Effector CD4-positive, alpha-beta T cell (primary cell): ENCODE measurements at places on chromosomes 11 and 22.
A peak's percentile ranks its signal among the peaks of the same experiment; 100 is the strongest.

DNA sequence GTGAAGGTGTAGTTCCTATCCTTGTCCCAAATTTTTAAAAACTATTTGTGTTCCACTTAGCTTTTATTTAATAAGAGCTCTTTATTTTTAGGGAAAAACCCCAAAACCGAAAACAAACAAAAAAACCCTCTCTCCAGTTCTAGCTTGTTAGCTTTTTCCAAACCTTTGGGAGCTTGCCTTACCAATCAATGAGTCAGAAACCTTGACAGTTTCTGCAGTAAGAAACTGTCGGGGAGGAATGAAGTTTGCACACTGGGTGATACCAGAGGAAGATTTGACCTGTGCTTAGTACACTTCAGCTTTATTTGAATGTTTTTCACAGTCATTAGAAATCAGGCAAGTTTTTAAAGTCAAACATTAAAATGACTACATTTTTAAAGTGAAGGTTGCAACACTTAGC, 105.0 kb downstream of the FAT3 start:
- DNase-seq, result no peak

GRCh38 chr22:47022075-47022473, 259.6 kb downstream of the TBC1D22A start:
- no peak for DNase-seq

- peak; percentile 47 for DNase-seq
Observed at GRCh38 chr22:31969789-31970489, 25.6 kb downstream of the YWHAH start.

- DNase-seq, result no peak
Observed at GRCh38 chr11:44424841-44425240, 114.9 kb upstream of the ALX4 start.

- DNase-seq, result no peak
Observed at GRCh38 chr11:67355794-67356386, 2.5 kb upstream of the POLD4 start.

- peak; percentile 37 for DNase-seq
Observed at GRCh38 chr11:61752117-61752924, at the start of gene MYRF. TSS of gene MYRF (plus strand) at chr11:61752636. CDS start at chr11:61752745, 109 bp downstream.

DNA sequence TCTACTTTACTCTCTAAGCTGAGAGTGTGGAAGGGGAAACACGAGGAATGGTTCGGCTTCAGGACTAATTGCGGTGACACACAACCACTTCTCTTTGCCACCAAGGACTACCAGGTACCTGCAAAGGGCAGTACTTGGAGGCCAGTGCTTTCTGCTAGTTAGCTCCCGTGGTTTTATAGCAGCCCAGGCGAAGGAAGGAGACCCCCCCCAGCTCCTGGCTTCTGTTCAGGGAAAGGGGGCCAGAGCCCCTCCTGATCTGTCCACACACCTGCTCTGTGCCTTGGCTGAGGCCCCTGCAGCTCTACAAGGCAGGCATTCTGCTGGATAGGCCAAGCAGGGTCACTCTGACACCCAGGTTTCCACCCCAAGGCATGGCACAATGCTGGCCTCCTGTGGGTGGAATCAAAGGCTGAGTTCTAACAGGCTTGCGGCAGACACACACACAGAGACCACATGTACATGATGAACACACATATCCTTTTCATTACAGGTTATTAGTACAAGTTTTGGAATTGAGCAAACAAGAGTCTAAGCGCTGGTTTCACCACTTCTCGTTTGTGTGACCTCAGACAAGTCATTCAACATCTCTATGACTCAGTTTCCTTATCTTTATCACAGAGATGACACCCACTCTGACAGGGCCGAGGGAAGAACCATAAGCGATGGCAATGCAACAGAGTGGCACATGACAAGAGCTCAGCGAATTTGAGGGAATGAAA, 7.5 kb downstream of the SERPIND1 start:
- no peak for DNase-seq

DNA sequence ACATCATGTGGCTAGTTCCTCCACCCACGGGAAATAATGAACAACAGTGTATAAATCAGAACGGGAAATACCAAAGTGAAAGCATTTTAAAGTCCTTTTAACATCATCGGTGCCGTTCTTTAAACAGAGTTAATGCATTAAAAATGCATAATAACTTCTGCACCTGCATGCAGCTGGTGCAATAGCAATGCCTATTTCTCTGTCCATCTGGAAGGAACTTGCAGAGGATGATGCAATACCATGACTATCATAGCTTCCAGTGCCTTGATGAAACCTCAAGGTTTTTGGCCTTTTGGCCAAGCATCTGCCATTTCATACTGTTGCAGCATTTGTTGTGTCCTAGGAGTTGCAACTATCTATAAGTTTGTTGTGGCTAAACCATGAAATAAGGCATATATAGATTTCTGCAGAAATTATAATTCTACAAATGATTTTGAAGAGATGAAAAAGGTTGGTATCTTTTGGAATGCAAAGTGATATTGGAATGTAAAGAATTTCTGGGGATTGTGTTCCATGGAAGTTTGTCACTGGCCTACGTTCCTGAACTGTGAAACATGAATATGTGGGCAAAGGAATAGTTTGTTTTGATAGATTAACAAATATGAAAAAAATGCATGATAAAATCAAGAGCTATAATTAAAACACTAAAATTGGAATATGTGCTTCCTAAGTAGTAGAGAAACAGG, 9.8 kb upstream of the EIF3F start:
- DNase-seq, result no peak

DNA sequence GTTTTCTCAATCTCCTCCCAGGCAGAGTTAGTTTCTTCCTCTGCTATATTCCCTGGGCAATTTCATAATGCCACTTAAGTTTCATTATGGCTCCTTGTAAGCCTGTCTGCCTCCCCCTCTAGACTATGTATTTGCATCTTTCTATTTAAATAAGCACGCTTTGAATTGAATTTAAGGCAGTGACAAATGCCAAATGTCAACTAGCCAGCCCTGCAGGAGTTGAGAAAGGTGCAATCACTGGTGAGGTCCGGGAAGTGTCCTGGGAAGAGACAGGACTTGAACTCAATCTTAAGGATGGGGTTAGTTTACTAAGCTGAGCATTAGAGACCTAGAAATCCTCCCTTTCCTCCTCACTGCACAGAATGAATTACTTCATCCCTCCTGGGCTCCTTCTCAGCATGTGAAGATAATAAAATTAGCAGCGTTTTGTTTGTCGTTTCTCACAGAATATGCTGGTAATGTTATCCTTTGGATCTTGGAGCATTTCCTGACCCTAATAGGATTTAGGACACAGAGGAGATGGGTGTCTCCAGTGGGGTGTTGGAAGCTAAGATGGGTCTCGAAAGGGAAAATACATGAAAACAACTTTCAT, 1.6 kb downstream of the TCP11L1 start:
- DNase-seq, result no peak

- DNase-seq, result no peak
Observed at GRCh38 chr22:30781271-30781875, 86.7 kb downstream of the OSBP2 start.

- DNase-seq, result no peak
Observed at GRCh38 chr22:39349967-39350726, at the start of gene SYNGR1. TSS of gene SYNGR1 (plus strand) at chr22:39349991. CDS start at chr22:39350011, 20 bp downstream.

GRCh38 chr11:131644204-131644795, 273.9 kb downstream of the NTM start:
- DNase-seq, result no peak

- DNase-seq, result no peak
Observed at GRCh38 chr11:27995083-27995482, 112.9 kb downstream of the KIF18A start.

GRCh38 chr11:528815-529727, 6.3 kb downstream of the HRAS start:
- no peak for DNase-seq

- DNase-seq, result no peak
Observed at GRCh38 chr22:26401726-26402125, 27.3 kb upstream of the ASPHD2 start.

DNA sequence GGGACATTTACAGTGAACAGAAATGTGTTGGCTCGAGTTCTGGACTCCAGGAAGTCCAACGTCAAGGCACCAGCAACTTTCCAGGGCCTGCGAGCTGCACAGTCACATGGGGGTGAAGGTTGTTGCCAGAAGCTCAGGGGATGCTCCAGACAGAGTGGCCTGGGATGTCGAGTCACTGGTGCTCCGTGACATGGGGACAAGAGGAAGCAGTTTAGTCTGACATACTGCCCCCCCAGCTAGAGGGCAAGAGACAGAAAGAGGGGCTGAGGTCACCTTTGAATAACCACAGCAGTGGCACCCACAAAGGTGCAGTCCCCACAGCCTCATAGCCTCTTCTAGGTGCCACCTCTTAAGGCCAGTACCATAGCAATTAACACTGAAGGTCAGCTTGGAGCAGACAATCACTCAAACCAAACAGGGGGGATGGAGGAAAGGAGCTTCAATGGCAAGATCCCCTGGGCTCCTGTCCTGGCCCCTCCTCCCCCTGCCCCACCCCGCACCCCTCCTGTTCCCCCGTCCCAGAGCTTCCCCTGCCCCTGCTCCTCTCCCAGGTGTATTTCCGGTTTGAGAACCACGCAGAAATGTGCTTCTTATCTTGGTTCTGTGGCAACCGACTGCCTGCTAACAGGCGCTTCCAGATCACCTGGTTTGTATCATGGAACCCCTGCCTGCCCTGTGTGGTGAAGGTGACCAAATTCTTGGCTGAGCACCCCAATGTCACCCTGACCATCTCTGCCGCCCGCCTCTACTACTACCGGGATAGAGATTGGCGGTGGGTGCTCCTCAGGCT, 3.8 kb downstream of the APOBEC3D start:
- no peak for DNase-seq

GRCh38 chr11:33828604-33829429, 54.5 kb upstream of the FBXO3 start:
- DNase-seq, result no peak

DNA sequence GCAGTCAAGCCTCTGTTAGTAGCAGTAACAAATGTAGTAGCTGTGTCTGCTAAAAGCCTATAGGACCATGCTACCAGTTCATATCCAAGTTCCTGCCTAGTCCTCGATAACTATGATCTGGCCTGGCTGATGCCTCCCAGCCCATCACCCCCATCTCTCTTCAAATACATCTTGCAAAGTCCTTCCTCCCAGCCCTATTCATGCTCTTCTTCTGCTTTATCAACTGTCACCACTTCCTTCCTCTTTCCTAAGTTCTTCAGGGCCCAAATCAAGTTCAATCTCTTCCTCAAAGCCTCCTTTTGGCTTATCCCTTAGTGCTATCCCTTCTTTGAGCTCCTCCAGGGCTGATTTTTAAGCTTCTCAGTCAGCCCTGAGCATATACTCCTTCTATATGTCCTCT, 150.9 kb upstream of the THY1 start:
- DNase-seq, result no peak

- no peak for DNase-seq
Observed at GRCh38 chr11:2952290-2952689, 23.1 kb upstream of the PHLDA2 start.

GRCh38 chr22:38925571-38926041, 31.8 kb upstream of the APOBEC3A start:
- no peak for DNase-seq

- no peak for DNase-seq
Observed at GRCh38 chr22:35379146-35379993, 1.5 kb upstream of the HMOX1 start.

DNA sequence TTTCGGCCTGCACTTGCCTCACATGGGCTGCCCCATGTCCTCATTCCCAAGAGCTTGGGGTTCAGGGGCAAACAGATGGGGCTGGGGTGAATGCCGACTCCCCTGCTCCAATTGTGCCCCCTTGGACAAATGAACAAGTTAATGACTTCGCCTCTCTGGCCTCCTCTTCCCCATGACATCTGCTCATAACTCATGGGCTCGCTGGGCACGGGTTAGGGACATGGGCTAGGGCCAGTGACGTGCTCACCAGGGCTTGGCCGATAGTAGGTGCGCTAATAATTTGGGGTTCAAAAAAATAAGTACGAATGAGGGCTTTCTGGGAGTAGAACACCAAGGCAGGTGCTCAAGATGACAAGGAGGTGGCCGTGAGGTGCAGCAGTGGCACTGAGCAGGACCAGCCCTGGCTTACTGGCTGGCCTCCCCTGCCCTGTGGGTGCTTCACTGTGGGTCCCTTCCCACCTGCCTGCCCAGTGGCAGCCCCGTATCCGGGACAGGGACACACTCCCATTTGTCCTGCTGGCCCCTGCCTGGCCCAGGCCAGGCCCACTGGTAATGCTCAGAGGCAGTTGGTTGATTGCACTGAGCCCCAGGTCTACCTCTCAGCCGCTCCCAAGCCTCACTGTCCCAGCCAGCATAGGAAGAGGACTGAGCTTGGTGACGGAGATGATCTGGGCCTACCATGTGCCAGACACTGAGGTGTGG, 12.3 kb downstream of the CBX6 start:
- DNase-seq, result no peak

GRCh38 chr11:85947431-85948272, 92.5 kb downstream of the CCDC83 start:
- no peak for DNase-seq

DNA sequence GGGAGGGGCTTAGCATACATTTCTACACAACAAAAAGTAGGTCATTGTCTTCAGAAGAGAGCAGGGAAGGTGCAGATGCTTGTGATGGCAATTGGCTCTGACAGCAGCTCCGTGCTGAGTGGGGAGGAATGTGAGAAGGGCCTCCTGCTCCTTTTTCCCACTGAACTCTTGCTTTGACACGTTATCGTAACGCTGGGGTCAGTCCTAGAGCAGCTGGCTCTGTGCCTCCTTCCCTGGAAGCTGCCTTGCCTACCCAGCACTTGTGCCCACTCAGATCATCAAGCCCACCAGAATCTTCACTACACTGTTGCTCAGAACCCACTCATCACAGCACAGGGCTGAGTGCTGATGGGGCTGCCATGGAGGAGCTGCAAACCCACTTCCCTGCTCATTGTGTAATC, 14.9 kb upstream of the NAV2 start:
- DNase-seq, result no peak

DNA sequence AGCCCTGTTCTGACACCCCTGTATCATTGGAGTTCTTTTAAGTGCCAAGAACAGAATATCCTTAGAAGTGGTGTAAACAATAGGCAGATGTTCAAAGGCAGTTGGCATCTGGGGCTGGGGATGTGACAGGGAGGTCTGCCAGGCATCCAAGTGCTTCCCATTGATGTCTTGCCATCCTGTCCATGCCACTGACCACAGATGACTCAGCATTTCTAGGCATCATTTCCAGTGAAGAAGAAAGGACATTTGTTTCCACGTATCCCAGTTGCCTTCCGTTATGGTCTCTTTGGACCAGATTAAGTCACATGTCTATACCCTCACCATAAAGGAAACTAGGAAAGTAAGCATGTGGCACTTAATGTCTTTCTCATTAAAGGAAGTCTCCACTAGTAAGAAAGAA, 76.7 kb upstream of the BARX2 start:
- no peak for DNase-seq

GRCh38 chr22:31937341-31937740, 7.0 kb upstream of the YWHAH start:
- DNase-seq, result no peak

GRCh38 chr11:17014833-17015626, 816 bp upstream of the PLEKHA7 start:
- no peak for DNase-seq

DNA sequence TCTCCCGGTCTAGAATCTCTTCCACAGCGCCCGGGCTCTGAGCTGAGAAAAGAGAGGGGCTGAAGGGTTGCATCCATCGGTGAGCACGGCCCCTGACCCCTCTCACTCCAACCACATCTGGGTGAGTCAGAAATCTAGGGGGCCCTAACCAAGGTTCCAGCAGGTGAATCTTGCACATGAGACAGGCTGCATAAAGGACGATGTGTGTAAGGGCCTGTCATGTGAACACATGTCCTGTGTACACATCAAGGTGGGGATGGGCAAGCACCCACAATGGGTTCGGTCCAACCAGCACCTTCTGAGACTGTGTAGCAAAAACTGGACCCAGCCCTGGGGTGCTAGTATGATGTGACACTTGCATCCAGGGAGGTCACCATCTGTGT, 1.2 kb downstream of the BET1L start:
- DNase-seq, result no peak

GRCh38 chr22:28799606-28800307, 612 bp downstream of the XBP1 start:
- peak; percentile 14 for DNase-seq
